ENCODE measurements at places on chromosomes 5 and 9.

GRCh38 chr5:173895401-173896165, 7.4 kb downstream of the CPEB4 start:
- DNase-seq: no peak

- DNase-seq: no peak
These were observed 163.3 kb upstream of the ZNF608 start for GRCh38 chr5:124909734-124910133.

DNA sequence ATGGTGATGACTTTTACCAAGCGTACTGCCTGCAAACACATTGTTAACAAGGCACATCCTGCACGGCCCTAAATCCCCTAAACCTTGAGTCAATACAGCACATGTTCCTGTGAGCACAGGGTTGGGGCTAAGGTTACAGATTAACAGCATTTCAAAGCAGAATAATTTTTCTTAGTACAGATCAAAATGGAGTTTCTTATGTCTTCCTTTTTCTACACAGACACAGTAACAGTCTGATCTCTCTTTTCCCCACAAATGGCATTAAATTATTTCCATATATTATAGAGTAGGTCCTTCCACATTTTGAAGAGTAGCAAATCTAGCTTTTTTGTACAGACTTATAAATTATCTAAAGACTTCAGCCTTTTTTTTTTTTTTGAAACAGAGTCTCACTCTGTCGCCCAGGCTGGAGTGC, 1.6 kb upstream of the TMEM141 start:
- no peak for DNase-seq

DNA sequence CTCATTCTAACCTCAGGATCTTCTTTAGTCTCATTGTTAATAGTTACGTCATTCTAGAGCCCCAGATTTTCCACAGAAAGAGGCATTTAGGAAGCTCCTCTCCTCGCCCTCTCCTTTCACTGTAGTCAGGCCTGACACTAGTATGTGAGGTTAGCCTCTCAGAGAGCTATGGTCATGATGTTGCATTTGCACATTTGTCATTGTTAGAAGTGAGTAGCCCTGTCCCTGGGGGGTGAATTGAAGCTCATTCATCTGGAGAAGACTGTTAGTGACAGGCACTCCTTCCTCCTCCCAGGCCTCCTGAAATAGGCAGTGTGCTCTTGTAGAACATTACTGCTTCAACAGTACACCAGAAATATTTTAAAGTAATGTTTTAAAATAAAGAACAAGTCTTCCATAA, 26.6 kb upstream of the LRRTM2 start:
- no peak for DNase-seq

DNA sequence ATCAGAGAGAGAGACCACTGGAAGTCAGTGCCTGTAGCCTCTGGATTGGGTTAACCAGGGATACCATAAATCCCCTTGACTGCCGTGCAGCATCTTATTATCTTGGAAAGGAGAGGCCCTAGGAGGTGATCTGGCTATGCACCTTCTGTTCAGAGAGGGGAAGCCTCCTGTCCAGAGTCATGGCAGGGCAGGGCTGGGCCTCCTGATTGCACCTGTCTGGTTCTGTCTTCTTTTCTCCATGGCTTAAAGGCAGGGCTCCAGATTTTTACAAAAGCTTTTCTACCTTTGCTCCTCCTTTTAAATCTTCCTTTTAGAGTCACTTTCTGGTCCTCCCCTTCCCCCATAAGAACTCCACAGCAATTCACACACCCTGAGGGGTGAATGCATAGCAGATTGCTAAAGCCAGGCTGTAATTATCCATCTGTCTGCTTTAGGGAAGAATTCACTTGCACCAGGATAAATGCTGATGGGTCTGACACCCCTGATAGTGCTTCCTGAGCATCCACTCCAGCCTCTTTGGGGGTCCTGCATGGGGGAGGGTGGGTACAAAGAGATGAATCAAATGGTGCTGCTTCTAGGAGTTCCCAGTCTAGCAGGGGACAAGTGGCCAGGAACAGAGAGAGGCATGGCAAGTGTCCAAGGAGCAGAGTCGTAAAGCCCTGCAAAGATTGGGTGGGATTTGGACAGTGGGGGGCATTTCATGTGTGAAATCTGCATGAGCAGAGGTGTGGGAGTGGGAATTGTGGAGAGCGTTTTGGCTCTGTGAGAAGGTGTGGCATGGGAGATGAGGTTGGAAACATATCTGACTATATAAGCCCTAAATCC, 141.3 kb upstream of the ALDH1B1 start:
- DNase-seq: no peak

GRCh38 chr5:31449174-31449573, 82.7 kb downstream of the DROSHA start:
- no peak for DNase-seq

DNA sequence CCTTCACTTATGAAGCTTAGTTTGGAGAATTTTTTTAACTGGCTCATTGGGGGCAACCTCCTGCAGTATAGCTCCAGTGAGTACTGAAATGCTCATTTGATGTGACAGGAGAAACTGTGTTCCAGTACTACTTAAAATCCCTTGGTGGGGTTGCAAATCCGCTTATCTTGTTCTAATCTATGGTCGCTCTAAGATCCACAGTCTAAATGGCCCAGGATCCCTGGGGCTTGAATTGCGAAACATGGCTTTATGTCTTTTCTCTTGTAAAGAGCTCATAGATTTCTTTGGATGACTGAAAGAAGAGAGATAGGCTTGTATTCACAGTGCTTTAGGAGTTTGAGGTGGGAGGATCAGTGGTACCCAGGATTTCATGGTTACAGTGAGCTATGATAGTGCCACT, 52.7 kb downstream of the ADAMTSL1 start:
- DNase-seq: no peak

- peak; percentile 63 for DNase-seq
These were observed 84.3 kb upstream of the ACTBL2 start for GRCh38 chr5:57566914-57567313.

GRCh38 chr5:179132586-179133355, 72.6 kb downstream of the ZNF354C start:
- DNase-seq: no peak

DNA sequence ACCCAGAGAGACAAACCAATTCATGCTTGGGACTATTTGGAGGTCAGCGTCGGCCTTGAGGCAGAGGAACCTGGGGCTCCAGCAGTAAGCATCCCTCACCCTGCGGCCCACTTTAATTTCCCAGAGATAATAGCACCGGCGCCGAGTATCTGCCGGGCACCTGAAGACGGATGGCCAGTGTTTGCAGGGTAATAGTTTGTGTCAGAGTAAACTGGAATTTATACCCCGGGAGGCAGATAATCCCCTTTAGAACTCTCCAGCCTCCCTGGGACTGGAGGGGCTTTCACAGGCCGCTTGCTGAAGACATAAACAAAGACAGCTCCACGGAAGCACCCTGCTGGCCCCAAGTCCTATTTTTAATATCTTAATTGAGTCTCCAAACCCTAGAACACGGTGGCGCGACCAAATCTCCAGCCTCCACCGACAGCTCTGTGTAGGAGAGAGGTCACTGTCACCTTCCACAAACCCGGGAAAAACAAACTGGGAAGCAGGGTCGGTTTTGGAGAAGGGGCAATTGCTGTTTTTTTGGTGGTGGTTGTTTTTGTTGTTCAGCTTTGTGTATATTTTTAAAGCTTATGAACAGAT, 17.4 kb upstream of the FCN1 start:
- DNase-seq: no peak

DNA sequence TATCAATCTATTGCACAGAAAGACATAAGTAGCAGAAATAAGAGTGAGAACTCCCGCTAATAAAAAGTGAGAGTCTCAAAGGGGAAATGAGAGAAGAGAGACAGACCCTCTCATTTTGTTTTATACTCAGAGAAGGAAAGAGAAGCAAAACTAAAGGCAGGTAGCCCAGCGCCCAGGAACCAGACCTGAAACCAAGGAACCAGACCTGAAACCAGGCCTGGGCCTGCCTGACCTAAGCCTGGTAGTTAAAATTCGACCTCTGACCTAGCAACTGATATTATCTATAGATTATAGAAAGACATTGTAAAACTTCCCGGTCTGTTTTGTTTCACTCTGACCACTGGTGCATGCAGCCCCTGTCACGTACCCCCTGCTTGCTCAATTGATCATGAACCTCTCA, 134.5 kb upstream of the SEMA6A start:
- DNase-seq: no peak

GRCh38 chr5:5380298-5380697, 42.2 kb upstream of the ICE1 start:
- DNase-seq: no peak

- DNase-seq: no peak
These were observed 1993.4 kb downstream of the EFNA5 start for GRCh38 chr5:105677291-105677690.

GRCh38 chr9:97627624-97628023, 5.5 kb downstream of the TSTD2 start:
- no peak for DNase-seq

DNA sequence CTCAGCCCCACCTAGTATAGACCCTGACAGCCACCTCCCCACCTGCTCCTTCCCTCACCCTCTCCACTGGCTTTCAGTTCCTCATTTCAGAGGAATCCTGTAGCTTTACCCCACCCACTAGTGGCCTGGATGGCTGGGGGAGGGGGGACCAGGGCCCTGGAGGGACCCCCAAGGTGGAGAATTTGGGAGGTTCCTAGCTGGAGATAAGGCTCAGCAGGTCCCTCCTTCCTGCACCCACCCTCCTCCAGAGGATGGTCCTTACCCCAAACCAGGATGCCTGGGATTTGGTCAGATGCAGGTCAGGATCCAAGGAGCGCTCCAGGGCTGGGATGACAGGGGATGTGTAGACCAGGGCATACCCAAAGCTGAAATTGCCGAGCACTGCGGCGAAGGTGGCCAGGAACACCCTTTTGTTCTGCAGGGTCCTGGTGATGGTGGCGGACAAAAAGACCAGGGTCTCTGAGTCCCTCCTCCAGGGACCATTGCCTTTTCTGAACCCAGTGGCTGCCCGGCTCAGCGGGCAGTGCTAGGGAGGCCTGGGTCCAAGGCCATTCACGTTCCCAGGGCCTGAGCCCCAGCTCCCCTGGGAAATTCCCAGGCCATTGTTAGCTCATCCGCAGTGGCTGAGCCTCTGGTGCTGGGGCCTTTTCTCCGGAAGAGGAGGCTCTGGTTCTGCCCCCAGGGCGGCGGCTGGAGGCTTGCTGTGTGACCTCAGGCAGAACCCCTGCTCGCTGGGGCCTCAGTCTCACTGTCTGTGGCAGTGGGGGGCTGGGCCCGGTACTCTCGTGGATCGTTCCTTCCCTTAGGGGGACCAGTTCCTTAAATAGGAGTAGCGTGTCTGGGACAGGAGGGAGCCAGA, 678 bp downstream of the SLC2A6 start:
- no peak for DNase-seq

GRCh38 chr5:73858776-73859175, 232.8 kb downstream of the ARHGEF28 start:
- DNase-seq: no peak

GRCh38 chr5:81525690-81526089, 131.8 kb upstream of the ACOT12 start:
- no peak for DNase-seq

DNA sequence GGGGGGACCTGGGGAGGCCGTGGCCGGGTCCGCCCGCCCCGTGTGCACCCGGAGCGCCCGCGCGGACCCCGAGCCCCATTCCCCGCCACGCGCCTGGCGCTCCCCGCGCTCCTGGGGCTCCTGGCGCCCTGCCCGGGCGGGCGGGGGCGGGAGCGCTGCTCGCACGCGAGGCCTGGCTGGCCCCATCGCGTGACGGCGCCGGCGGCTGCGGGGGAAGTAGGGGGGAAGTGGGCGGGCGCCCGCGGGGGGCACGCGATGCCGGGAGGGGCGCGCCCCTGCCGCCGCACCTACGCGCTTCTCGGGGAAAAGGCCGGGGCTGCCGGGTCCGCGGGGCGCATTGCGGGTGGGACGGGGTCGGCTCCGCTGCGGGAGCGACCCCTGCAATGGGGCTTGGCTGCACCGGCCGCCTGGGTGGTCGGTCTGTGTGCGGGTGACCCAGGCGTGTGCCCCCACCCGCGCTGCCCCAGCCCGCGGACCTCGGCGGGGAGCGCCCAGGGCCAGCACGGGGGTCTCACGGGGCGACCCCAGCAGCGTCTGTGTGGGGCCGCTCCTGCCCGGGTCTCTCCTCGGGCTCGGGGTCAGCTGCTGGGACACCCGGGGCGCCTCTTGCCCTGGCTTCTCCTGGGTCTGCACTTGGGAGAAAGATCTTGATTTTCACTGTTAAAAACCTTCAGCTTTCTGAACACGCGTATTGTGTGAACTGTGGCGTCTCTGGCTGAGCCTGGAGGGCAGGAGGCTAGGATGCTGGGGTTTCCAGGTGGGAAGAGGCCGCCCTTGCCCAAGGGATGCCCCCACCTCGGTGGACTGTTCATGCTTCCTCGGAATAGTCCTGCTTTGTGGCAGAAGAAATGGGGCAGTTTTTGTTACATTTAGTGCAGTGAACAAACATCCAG, 52.4 kb downstream of the AHRR start:
- no peak for DNase-seq

- no peak for DNase-seq
These were observed 57.1 kb upstream of the IZUMO3 start for GRCh38 chr9:24602693-24603352.

GRCh38 chr5:14577079-14577725, 4.4 kb upstream of the OTULINL start:
- no peak for DNase-seq

- DNase-seq: no peak
These were observed 40.0 kb downstream of the MTMR12 start for GRCh38 chr5:32272746-32273145.

- no peak for DNase-seq
These were observed 10.3 kb downstream of the ITGA2 start for GRCh38 chr5:52999344-52999949.

- no peak for DNase-seq
These were observed 281.1 kb downstream of the MRPS30 start for GRCh38 chr5:45089870-45090269.

GRCh38 chr5:1723957-1724821, 75.4 kb downstream of the MRPL36 start:
- DNase-seq: no peak

DNA sequence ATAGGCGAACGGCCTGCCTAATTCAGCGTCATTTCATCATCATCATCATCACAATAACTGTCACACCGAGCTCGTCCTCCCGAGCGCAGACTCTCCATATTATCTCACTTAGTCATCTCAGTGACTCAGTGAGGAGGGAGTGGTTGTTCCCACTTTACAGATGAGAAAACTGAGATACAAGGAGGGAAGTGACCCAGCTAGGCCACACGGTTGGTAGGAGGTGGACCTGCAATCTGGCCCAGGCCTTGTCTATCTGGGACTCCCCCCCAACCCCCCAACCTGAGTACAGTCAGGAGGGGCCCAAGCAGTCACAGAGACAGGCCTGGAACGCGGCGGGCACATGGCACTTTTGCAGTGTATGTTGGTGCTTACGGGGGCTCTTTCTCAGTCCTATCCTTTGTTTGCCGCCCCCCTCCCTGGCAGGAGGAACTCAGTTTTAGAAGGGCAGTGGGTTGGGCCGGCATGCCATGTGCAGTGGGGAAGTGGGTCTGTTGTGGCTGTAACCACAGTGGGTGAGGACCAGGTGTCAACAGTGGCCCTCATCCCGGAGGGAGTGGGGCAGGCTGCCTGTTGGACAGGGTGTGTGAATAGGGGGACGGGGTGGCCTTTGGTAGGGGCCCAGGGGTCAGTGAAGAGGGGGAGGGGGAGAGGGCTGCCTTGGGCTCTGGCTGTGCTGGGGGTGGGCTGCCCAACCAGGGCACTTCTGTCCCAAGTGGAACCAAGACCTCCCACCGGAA, 1.7 kb upstream of the RXRA start:
- no peak for DNase-seq
